M059J (cell line): ENCODE measurements at places on chromosomes 16 and 17. TPM values are rescaled to one million over a fixed set of nuclear protein-coding genes. Genes with fewer than 3 reads are reported as not detected.
A peak's percentile ranks its signal among the peaks of the same experiment; 100 is the strongest.

GRCh38 chr16:14015948-14016347, 55.2 kb upstream of the MRTFB start:
- peak; percentile 76 for DNase-seq

DNA sequence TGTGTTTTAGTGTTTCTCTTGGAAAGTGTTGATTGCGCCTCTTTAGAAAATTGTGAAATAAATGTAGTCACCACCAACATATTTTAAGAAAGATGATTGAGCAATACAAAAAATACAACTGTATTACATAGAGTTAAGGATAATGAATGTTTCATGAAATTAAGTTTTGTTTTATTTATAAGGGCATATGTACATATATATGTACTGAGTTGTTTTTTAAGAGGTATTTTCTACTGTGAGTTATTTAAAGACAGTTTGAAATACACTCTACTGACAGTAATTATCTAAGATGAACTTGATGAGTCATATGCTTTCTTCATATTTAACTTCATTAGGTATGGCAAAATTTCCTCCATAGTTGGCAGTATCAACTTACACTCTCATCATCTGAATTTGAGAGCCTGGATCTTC, 411.7 kb downstream of the HS3ST3B1 start:
- no peak for DNase-seq

DNA sequence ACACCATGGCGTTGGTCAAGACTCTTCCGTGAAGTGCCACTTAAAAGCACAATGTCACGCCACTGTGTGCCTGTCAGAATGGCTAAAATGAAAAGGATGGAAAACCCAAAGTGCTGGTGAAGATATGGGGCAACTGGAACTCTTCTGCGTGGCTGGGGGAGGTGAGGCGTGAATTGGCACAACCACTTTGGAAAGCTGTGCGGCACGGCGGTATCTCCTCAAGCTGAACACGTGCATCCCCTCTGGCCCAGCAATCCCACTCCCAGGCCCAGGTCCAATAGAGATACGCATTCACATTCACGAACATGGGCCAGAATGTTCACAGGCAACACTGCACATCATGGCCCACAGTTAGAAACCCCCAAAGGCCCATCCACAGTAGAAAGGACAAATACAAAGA, 8.9 kb downstream of the DUSP3 start:
- no peak for DNase-seq

DNA sequence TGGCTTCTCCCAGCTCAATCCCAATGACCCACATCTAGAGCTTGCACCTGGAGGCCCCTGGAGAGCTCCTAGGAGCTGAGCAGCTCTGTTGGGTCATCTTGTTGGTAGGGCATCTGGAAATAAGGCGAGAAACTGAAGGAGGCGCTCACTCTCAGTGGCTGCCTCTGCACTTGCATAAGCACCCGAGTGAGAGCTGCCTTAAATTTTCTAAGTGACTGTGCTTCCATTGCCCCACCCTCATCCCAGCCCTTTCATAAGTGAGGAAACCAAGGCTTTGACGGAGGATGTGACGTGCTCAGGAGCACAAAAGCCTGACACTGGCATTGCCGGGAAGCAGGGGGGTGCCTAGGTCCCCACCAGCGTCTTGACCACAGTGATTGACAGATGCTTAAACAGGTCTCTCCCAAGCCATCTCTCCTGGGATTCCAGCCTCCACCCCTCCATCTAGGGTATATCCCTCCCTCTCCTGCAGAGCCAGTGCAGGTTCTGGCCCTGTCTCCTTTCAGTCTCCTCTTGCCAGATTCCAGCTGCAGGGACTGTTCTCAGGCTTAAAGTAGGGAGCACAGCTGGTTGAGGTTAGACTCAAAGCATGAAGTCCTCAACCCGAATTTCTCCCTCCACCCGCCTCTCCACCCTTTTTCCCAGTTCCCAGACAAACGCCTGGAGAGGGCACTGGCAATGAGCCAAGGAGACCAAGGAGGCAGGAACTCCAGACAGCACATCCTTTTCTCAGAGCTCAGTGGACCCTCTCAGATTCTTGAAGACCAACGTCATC, 113.7 kb downstream of the IRX5 start:
- no peak for DNase-seq

Gene CCL23
- total RNA-seq: not detected in 2 replicates
